ENCODE measurements at places on chromosomes 1 and 21. TPM values are rescaled to one million over a fixed set of nuclear protein-coding genes. Genes with fewer than 3 reads are reported as not detected.

Gene CLEC20A
- not detected for total RNA-seq

Gene IVL
- total RNA-seq: not detected

Gene SV2A
- 2.1 TPM for total RNA-seq

Gene TMPRSS3
- total RNA-seq: not detected

Gene COL9A2
- total RNA-seq: 7.8 TPM

Gene KIAA0319L
- 18.3 TPM for total RNA-seq

Gene OR10K2
- not detected for total RNA-seq

Gene DCST1
- not detected for total RNA-seq

Gene SPRR2B
- not detected for total RNA-seq

Gene CYP4A22
- not detected for total RNA-seq

Data from skeletal muscle tissue (tissue), 5 donors.